ENCODE measurements at places on chromosomes 2 and 18. TPM values are rescaled to one million over a fixed set of nuclear protein-coding genes. Genes with fewer than 3 reads are reported as not detected.

The DYNC1I2 gene
- polyA plus RNA-seq, result 35.9 TPM

DNA sequence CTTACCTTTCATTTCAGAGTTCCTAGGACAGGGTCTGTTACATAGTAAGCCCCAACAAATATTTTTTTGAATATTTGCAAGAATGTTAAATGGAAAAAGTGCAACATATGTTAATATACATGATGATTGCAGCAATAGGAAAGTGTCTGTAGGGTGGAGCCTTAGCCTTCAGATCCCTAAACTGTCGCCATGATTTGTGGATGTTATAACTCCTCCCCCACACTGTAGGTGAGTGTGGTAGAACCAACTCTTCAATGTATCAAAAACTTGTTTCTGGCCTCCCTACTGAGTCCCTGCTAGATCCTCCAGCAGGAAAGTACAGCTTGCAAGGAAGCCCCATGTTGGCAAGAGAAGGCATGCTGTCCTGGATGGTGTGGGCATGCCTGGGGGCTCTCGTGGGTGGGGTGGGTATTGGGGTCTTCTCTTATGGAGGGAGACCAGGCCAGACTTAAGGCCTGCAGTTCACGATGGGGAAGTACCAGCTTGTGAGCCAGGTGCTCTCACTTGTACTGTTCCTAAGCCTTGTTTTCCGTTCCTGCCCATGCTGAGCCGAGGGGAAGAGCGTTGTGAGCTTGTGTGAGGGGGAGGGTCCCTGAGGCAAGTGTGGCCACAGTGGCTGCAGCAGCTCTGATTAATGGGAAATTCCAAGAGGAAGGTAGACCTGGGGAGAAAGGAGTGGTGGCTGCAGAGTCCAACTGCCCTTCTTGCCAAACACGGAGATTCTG, 11.4 kb downstream of the FHOD3 start:
- no peak overlapping the region for H3K27ac ChIP-seq
- no peaks in the 10 kb centered on the region for H3K36me3 ChIP-seq
- DNase-seq, result no peak
- H3K27me3 ChIP-seq, result no peaks in the 10 kb centered on the region

GRCh38 chr18:13390711-13391110, 172.2 kb downstream of the LDLRAD4 start:
- H3K36me3 ChIP-seq, result peaks cover 5% of the 10 kb centered on the region
- no peak for DNase-seq
- no peaks in the 10 kb centered on the region for H3K27me3 ChIP-seq
- no peak overlapping the region for H3K4me3 ChIP-seq
- H3K27ac ChIP-seq, result no peak overlapping the region
- peaks cover 9% of the 10 kb centered on the region for H3K4me1 ChIP-seq

The MARCHF4 gene
- polyA plus RNA-seq, result not detected

GRCh38 chr2:102971701-102972100, 209.9 kb downstream of the TMEM182 start:
- no peaks in the 10 kb centered on the region for H3K27me3 ChIP-seq
- no peak overlapping the region for H3K27ac ChIP-seq
- H3K36me3 ChIP-seq, result no peaks in the 10 kb centered on the region
- H3K4me3 ChIP-seq, result no peak overlapping the region

- no peaks in the 10 kb centered on the region for H3K36me3 ChIP-seq
- no peak overlapping the region for H3K27ac ChIP-seq
- DNase-seq, result no peak
- no peak overlapping the region for H3K4me3 ChIP-seq
- H3K27me3 ChIP-seq, result no peaks in the 10 kb centered on the region
Observed at GRCh38 chr2:205527801-205528200, 154.5 kb upstream of the NRP2 start.

The APLF gene
- 3.2 TPM for polyA plus RNA-seq

GRCh38 chr2:9497017-9497416, 22.7 kb downstream of the IAH1 start:
- DNase-seq, result no peak
- H3K27me3 ChIP-seq, result no peaks in the 10 kb centered on the region
- H3K4me3 ChIP-seq, result no peak overlapping the region

- H3K27ac ChIP-seq, result no peak overlapping the region
- H3K4me3 ChIP-seq, result no peak overlapping the region
- H3K27me3 ChIP-seq, result no peaks in the 10 kb centered on the region
- H3K36me3 ChIP-seq, result no peaks in the 10 kb centered on the region
- DNase-seq, result no peak
- no peaks in the 10 kb centered on the region for H3K4me1 ChIP-seq
Observed at GRCh38 chr2:18047213-18047611, 168.7 kb downstream of the KCNS3 start.

The KCNF1 gene
- polyA plus RNA-seq, result not detected

DNA sequence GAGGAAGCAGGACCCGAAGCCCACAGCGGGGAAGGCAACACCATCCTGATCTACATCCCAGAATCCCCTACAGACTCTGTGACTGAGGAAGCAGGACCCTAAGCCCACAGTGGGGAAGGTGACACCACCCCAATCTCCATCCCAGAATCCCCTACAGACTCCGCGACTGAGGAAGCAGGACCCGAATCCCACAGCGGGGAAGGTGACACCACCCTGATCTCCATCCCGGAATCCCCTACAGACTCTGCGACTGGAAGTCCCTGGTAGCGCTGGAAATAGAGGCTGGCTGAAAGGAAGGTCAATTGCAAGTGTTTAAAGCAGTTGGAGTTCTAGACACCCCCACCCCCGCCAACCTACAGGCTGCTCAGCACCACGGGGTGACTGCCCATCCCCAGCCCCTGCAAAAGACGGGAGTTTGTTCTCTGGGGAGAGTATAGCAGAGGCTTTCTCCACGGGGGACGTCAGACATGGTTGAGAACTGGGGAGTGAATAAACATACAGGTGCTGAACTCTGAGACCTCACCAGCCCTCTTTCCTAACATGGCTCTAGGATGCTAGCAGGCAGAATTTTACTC, 21.0 kb downstream of the CIB4 start:
- DNase-seq, result no peak
- no peaks in the 10 kb centered on the region for H3K36me3 ChIP-seq
- no peak overlapping the region for H3K4me3 ChIP-seq
- H3K4me1 ChIP-seq, result no peaks in the 10 kb centered on the region
- H3K27me3 ChIP-seq, result no peaks in the 10 kb centered on the region

GRCh38 chr2:207458582-207458981, 71.2 kb upstream of the CREB1 start:
- H3K4me1 ChIP-seq, result no peaks in the 10 kb centered on the region
- DNase-seq, result no peak
- H3K27me3 ChIP-seq, result no peaks in the 10 kb centered on the region
- no peak overlapping the region for H3K27ac ChIP-seq
- no peak overlapping the region for H3K4me3 ChIP-seq
- no peaks in the 10 kb centered on the region for H3K36me3 ChIP-seq

DNA sequence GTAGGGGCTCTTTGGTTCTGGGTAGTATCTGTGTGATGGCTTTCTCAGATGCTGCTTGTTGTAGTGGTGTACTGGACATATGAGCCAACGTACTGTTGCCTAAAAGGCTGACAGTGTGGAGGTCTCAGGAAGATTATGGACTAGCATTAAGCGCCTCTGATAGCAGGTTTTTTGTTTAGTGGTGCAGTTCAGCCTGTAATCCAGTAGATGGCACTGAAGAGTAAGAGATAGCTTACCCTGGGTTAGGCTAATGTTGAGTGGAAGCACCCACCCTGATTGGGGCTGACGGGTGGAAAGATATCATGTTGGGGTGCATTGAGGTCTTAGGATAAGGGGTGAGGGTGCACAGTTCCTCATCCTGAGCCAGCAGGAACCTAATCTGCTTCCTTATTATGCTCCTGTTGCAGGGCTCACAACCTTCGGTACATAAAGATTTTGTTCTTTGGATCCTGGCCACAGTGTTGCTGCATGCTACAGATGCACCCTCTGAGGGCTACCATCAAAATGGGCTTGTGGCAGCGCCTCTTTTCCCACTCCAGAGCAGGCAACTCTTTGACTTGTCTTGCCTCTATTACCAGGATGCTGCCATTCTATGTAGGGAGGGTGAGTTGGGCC, 79.6 kb downstream of the MSTN start:
- no peak overlapping the region for H3K27ac ChIP-seq
- no peak overlapping the region for H3K4me3 ChIP-seq
- no peaks in the 10 kb centered on the region for H3K27me3 ChIP-seq

DNA sequence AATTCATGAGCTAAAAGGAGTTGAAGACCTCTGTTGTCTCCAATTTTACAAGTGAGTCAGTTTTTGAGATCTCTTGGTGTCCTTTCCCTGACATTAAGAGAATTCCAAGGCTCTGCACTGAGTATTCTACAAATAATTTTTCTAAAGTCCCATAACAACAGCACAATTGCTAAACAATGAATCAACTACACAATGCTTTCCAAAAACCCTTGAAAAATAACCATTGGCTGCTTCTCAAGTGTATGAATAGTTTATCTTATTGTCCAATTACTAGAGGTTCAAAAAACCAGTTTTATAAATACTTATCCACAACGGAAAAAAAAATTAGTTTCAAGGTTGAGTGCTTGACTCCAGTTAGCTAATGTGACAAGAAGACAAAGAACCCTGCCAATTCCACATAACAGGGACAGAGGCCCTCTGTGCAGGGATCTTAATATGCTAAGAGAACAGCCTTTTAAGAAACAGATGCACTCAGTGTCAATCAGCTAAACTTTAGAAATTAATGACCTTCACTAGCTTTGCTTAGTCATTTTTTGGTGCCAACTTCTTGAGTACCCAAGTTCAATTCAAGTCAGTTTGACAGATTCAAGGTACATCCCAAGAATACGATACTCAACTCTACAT, 266.6 kb upstream of the CYP26B1 start:
- no peak for DNase-seq
- no peak overlapping the region for H3K27ac ChIP-seq
- H3K36me3 ChIP-seq, result no peaks in the 10 kb centered on the region

- H3K4me1 ChIP-seq, result no peaks in the 10 kb centered on the region
- no peak for DNase-seq
- no peaks in the 10 kb centered on the region for H3K36me3 ChIP-seq
- no peak overlapping the region for H3K27ac ChIP-seq
- H3K4me3 ChIP-seq, result no peak overlapping the region
Observed at GRCh38 chr2:54504866-54505265, 48.7 kb downstream of the SPTBN1 start.

- no peak for DNase-seq
- H3K36me3 ChIP-seq, result no peaks in the 10 kb centered on the region
- H3K4me3 ChIP-seq, result no peak overlapping the region
- H3K27me3 ChIP-seq, result no peaks in the 10 kb centered on the region
- H3K27ac ChIP-seq, result no peak overlapping the region
Observed at GRCh38 chr2:138078153-138078552, 113.9 kb downstream of the HNMT start.

GRCh38 chr2:8608411-8608954, 73.4 kb upstream of the ID2 start:
- no peaks in the 10 kb centered on the region for H3K27me3 ChIP-seq
- H3K4me3 ChIP-seq, result no peak overlapping the region
- H3K4me1 ChIP-seq, result peaks cover 4% of the 10 kb centered on the region
- DNase-seq, result no peak
- no peaks in the 10 kb centered on the region for H3K36me3 ChIP-seq
- H3K27ac ChIP-seq, result no peak overlapping the region

GRCh38 chr2:158213773-158214172, 112.1 kb downstream of the UPP2 start:
- H3K4me3 ChIP-seq, result no peak overlapping the region
- no peak overlapping the region for H3K27ac ChIP-seq
- DNase-seq, result no peak
- H3K4me1 ChIP-seq, result no peaks in the 10 kb centered on the region
- H3K36me3 ChIP-seq, result no peaks in the 10 kb centered on the region

The PROM2 gene
- not detected for polyA plus RNA-seq

- no peak overlapping the region for H3K27ac ChIP-seq
- DNase-seq, result no peak
- no peaks in the 10 kb centered on the region for H3K4me1 ChIP-seq
- no peaks in the 10 kb centered on the region for H3K27me3 ChIP-seq
Observed at GRCh38 chr2:20188851-20189250, 36.1 kb downstream of the SDC1 start.

DNA sequence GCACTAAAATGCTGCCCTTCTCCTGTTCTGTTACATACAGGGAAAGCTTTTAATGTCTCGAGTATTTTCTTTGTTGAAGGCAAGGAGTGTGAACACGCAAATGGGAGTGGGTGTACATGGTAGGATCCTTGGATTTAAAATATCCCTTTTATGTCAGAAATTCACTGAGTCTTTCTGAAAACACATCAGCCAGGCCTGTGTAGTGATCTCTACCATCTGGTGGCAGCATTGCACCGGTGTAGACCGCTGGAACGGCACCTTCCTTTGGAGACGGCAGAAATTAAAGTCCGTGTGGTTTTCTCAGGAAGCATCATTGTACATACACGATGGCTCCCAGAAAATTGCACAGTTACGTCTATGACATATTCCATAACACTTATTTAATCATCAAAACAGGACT, 515.8 kb downstream of the GALR1 start:
- H3K27me3 ChIP-seq, result no peaks in the 10 kb centered on the region
- no peaks in the 10 kb centered on the region for H3K4me1 ChIP-seq
- no peaks in the 10 kb centered on the region for H3K36me3 ChIP-seq
- H3K27ac ChIP-seq, result no peak overlapping the region
- no peak for DNase-seq
- H3K4me3 ChIP-seq, result no peak overlapping the region

DNA sequence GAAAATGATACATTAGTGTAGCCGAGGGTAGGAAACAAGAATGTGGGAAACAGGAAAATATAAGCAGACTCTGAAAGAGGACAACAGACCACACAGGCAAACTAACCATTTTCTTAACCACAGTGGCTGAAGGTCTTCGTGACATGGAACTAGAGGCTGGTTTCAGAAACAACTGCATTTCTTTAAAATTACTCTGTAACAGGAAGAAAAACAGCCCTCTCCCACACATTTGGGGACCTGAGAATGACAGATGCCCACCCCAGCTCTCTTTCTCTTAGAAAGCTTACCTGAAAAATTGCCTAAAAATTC, 13.8 kb upstream of the SLC25A52 start:
- H3K27ac ChIP-seq, result no peak overlapping the region
- H3K36me3 ChIP-seq, result no peaks in the 10 kb centered on the region
- H3K27me3 ChIP-seq, result no peaks in the 10 kb centered on the region
- no peaks in the 10 kb centered on the region for H3K4me1 ChIP-seq
- DNase-seq, result no peak
- H3K4me3 ChIP-seq, result no peak overlapping the region
